ENCODE measurements at places on chromosomes 16 and 17.
A peak's percentile ranks its signal among the peaks of the same experiment; 100 is the strongest.

- peak; percentile 7 for DNase-seq
Observed at GRCh38 chr16:84982434-84982833, 28.9 kb downstream of the ZDHHC7 start.

DNA sequence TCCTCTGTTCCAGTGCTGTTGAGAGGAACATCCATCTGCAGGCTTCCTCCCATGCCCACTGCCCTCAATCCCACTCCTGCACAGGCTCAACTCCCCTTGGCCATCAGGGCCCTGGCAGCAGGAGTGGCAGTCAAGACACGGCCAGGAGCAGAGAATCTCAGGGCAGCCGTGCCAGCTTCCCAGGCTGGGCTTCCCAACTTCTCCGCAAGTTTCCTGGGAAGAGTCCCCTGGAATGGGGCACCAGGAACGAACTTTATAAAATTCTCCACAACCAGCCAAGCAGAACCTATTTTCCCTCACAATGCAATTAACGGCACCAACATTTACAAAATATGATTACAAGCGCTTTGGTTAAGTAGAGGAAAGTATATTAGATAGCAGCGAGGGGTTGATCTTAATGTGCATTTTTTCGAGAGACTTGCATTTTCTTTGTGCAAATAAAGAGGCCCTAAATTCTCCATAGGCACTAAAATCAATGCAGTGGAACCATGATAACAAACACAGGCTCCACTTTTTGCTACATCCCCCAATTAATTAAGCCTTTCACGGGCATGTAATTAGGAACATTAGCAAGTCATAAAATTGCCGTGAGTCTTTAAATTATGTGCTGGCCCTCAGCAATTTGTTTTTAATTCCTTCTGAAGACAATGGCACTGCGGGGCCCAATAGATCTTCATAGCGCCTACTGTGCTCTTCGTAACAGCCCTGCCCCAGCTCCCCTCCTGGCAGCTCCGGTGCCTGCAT lies 99.9 kb upstream of the LHX1 start:
- DNase-seq, result no peak

DNA sequence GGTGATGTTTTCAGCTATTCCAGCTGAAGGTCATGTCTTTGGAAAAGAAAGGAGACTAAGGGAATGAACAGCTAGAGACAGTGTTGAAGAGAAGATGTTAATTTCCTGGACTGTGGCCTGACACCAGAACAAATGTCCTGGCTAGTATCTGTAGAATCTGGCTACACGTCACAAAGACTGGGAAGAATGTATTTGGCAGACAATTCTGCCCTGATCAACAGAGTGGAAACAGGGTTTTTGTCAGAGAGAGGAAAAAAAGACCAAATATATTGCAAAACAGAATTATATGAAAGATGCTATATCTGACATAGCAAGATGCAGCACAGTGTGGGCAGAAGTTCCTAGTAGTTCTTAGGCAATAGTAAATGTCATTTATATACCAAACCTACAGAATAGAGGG lies 17.0 kb upstream of the ANKFN1 start:
- no peak for DNase-seq

- DNase-seq, result peak; percentile 42
Observed at GRCh38 chr17:77425791-77426641, 285.2 kb downstream of the SEC14L1 start.

DNA sequence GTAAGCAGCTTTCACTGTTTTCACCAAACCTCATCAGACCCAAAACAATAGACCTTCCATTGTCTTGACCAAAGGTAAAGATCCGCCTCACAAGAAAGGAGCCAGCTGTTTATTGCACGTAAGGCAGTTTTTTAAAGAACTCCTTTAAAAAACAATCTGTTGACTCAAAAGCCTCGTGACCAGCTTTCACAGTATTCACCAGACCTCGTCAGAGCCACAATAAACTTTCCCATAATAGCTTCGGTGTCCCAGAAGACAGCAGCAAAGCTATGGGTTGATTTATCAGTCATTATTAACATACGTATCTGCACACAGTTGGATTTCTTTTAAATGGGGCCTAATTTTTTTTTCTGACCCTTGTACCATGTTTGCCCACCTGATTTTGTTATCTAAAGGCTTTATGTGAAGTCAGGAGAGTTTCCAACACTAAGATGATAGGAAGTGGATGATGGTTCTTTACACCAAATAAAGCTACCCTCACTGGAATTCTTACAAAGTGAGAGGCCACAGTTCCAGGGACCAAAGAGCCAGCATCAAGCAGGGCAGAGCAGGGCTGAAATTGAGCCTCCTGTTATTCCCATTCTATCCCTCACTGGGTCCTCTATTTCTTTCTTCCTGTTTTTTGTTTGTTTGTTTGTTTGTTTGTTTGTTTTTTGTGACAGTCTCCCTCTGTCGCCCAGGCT lies 17.6 kb upstream of the HELZ start:
- no peak for DNase-seq

DNA sequence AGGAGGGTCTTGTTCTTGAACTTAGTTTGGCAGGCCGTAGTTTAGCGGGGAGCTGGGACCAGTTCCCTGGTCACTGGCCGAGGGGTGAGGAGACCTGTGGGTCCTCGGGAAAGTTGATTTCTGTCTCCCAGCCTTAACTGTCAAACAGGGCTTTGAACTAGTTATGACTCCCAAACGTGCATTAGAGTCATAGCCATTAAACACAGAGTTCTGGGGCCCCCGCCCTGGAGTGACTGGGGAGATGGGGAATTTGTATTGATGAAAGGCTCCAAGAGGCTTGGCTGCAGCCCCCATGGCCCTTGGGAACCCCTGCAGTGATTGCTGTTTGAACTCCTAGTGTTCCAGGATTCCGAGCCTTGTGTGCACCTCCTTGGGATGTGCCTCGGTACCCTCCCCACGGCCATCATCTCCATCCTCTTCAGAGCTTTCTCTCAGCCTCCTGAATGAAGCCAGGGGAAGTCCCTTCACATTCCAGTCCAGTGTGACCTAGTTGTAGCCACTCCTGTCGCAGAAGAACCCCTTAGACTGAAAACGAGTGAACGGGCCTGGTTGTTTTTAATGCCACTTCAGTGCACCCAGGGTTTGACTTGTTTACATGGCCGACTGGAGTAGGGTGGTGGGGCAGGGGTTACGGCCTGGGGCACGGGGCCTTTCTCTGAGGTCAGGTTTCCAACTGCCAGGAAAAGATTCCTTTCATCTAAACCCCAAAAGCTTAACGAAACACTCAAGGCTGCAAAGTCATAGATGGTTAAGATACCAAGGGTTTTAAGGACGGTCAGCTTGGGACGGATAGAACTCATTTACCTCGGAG lies 1.4 kb downstream of the MPRIP start:
- no peak for DNase-seq

DNA sequence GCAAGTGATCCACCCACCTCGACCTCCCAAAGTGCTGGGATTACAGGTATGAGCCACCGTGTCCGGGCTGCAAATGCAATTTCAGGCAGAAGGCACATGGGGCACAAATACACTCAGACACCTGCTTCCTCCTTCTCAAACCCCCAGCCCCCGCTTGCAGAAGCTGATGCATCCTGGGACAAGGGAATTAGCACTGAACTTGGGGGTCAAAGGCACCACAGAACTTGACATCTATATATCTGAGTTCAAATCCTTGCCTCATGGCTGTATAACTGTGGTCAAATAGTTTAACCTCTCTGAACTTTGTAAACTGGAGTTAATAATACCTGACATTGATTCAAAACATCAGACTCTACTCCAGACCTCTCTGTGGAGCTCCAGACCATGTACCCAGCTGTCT lies 4.1 kb upstream of the ARL5C start:
- DNase-seq, result no peak

DNA sequence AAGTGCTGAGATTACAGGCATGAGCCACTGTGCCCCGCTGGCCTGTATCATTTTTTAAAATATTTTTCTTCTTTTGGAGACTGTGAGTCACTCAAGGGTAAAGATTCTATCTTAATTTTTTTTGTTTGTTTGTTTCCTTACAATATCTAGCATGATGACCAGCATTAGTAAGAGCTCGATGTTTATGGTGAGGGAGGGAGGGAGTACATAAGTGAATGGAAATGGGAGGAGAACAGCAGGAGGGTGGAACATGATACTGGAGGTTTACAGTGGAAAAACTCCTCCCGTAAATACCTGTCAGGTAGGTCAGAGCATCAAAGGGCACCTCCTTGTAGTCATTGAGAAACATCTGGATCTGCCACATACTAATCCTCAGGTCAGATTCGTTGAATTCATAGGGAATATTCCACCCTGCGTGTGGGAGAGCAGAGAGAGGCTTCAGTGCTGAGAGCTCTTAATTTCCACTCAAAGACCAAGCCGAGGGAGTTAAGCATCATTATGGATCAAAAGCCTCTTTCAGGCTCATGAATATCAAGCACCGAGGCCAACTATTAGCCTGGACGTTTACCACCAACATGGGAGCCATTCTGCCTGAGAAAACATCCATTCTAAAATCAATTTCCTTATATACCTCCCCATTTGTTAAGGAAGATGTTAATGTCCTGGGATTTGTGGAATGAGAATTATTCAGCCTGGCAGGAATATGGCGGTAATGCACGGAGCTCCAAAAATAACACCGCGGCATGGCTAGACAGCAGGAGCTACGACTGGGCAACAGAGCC lies 51.8 kb downstream of the LYRM1 start:
- no peak for DNase-seq

GRCh38 chr17:61574542-61575351 lies 16.3 kb downstream of the NACA2 start:
- DNase-seq, result no peak

DNA sequence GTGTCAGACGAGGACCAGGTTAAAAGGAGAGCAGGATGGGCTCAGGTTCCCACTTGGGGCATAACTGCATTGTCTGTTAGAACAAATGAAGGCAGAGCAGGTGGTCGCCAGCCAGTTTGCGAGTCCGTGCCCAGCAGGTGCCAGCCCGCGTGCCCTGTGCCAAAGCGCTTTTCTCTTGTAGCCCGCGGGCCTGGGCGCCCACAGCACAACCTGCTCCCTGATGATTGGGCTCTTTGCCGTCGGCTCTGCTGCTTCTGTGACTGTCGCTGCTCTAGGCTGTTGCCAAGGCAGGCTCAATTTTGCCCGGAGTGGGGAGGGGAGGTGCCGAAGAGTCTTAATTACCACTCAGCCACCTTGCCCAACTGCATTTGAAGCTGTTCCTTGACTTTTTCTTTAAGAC lies 21.1 kb downstream of the KNOP1 start:
- DNase-seq, result no peak

- DNase-seq, result no peak
Observed at GRCh38 chr17:1959871-1960544, 65.1 kb downstream of the RTN4RL1 start.

DNA sequence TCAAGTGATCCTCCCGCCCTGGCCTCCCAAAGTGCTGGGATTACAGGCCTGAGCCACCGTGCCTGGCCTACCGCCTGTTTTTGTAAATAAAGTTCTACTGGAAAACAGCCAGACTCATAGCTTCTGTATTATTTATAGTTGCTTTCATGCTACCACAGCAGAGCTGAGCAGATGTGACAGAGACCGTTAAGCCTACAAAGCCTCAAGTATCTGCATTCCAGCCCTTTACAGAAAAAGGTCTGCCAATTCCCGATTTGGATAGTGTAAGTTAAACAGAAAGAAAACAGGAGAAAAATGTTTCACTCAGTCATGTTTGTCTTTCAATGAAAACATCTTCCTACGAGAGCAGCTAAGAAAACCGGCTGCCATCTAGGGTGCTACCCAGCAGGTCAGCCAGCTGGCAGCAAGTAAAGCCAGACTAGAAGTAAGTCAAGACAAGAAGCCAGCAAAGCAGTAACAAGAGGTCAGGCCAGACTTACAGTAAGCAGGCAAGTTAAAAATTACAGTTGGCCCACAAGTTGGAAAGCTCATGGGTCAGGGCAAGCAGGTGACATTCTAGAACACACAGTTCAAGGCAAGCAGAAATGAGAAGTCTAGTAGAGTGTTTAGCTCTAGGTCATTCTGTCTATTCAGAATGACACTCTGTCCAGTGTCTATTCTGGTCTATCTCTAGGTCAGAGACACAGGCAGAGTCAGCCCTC lies 17.7 kb downstream of the NCBP3 start:
- DNase-seq, result no peak

DNA sequence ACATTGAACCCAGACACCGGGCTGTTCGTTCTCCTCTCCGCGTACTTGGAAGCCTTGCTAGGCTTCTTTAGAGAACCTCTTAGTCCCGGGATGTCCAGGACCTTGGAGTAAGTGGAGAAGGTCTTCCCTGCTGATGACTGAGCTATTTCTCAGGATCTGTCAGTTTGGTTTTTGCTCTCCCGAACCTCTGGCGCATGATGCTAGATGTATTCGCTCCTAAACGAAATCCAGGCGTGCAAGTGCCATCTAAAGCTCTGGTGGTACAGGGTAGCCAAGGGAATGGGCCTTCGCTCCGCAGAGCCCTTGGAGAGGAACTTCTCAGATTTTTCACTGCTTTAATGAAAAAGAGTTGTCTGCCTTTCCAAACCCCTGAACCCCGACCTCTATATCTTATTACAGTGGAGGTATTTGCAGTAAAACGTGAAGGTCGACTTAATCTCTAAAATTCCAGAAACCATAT lies 547 bp downstream of the VMP1 start:
- no peak for DNase-seq

- no peak for DNase-seq
Observed at GRCh38 chr16:58850678-58851020, 116.5 kb upstream of the GOT2 start.

- no peak for DNase-seq
Observed at GRCh38 chr17:54372069-54372749, 528.4 kb upstream of the TOM1L1 start.

- no peak for DNase-seq
Observed at GRCh38 chr17:79205688-79206205, 131.1 kb downstream of the ENGASE start.

DNA sequence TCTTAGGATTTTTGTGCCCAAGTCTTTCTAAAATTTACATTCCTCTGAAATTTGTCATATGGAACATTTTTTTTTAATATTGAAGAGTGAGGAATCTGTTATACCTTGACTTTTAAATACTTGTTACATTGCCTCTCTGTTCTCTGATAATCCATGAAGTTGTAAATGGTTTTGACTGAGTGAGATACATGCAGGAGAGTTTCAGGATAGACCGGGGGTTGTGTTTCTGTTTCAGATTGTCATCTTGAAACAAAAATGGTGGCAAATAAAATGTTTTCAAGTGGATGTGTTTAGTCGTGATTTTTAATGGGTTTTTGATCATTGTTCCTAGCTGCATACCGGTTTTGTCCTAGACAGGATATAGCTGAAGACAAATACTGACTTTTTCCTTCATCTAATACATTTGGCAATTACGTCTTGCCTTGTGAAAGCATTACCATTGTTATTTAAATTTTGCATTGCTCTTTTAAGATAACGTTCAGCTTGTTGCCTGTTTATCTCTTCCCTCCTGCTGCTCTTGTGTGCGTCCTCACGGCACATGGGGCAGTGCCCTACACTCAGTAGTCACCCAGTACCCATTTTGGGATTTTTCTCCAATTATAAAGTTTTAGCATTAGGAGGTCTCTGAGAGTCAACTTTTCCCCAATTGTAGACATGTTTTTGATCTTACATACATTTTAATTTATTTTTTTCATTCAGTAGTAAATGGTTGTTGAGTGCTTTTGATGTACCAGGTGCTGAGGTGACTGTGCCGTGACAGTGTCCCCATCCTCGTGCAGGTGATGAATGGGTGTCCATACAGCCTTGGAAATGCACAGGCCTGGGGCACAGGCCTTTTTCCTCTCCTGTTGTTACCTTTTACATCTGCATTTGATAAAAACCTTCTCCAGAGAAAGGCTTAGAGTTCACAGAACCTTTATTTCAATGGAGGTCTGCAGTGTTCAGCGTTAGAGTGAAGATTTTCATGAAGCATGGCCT lies 169.9 kb downstream of the MSI2 start:
- no peak for DNase-seq

All from CD4-positive, alpha-beta T cell treated with Interleukin-2 at 100 ng/mL for 4 hours (primary cell).